Ascending aorta (tissue), 2 donors: ENCODE measurements at places on chromosomes 12 and 14.
A peak's percentile ranks its signal among the peaks of the same experiment; 100 is the strongest.

DNA sequence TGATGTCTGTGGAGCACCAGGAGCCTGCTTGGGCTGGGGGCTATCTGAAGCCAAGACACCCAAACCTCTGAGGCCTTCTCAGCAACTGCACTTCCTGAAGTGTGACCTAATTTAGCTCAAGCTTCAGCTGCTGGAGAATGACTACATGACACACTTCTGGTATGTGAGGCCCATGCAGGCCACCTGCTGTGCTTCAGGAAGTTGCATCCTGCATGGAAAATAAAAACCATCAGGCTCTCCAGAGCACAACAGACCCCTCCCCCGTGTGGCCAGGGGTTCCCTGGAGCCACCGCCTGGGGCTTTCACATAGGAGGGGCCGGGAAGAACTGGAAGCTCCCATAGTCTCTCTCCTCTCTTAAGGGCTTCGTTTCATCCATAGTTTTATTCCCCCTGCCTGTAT lies 217.7 kb downstream of the SLC15A4 start:
- no peaks in the 10 kb centered on the region for H3K4me1 ChIP-seq
- H3K4me3 ChIP-seq = no peak overlapping the region
- no peaks in the 10 kb centered on the region for H3K27me3 ChIP-seq
- H3K36me3 ChIP-seq = no peaks in the 10 kb centered on the region

DNA sequence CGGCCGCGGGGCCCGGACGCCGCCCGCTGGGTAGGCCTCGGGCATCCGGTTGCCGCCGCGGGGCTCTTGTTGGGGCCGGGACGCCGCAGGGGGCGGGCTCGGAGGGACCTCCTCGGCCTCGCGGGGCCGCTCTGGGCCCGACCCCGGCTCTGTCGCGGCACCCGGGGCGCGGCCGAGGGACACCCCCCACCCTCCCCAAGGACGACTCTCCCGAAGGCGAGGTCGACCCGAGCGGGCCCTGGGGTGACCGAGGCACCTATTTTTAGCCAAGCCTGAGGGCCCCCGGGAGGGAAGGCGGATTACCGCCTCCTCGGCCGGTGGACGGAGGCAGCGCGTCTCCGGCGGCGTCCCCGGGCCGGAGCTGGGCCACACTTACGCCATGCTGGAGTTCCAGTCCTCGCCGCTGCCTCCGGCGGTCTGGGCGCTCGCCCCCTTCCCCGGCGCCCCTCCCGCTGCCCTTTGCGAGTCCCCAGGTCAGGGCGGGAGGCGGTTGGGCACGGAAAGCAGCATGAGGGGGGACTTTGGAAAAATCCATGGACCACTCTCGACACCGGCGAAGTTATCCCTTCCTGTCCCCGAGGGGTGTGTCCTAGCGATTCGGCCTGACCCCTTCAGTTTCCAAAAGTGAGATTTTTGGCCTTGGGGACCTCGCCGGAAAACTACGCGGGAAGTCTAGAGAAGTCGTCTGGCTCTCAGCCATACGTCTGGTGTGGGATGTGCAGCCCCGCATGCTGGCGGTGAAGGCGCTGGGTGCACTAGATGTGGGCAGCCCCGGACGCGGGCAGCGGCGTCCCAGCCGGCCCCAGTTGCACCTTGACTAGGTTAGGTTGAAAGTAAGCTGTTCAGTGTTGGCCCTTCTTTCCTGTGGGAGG lies 699 bp downstream of the KTN1 start:
- H3K4me1 ChIP-seq = peaks cover 3% of the 10 kb centered on the region
- H3K27me3 ChIP-seq = no peaks in the 10 kb centered on the region
- peak overlapping the region; percentile 87 for H3K4me3 ChIP-seq

- no peak overlapping the region for H3K4me3 ChIP-seq
- DNase-seq = no peak
- peaks cover 4% of the 10 kb centered on the region for H3K36me3 ChIP-seq
Measured at GRCh38 chr14:36317650-36318049, 2.8 kb downstream of the MBIP start.

- H3K27ac ChIP-seq = no peak overlapping the region
- no peak overlapping the region for H3K4me3 ChIP-seq
- no peak for DNase-seq
- H3K36me3 ChIP-seq = no peaks in the 10 kb centered on the region
Measured at GRCh38 chr12:76595056-76595455, 35.5 kb upstream of the OSBPL8 start.

- H3K4me3 ChIP-seq = no peak overlapping the region
- DNase-seq = no peak
- no peak overlapping the region for H3K27ac ChIP-seq
- H3K36me3 ChIP-seq = no peaks in the 10 kb centered on the region
- H3K4me1 ChIP-seq = peaks cover 25% of the 10 kb centered on the region
Measured at GRCh38 chr12:104600036-104600712, 143.4 kb downstream of the CHST11 start.

DNA sequence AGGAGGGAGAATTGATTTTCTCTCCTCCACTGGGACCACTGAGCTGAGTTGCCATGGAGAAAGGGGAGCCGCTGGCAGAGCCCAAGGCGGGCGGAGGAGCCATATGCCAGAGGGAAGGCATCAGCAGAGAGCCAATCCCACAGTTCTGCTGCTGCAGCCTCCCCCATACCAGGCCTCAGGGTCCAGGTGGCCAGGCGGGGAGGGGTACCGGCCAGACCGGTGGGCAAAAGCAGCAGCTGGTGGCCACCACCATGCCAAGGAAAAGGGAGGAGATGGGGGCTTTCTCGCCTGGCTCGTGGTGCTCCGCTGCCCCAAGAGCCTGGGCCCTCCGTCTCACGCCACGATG lies 72.8 kb downstream of the PITPNM2 start:
- H3K27me3 ChIP-seq = no peaks in the 10 kb centered on the region
- no peak overlapping the region for H3K4me3 ChIP-seq
- H3K27ac ChIP-seq = no peak overlapping the region
- no peaks in the 10 kb centered on the region for H3K4me1 ChIP-seq

- H3K27ac ChIP-seq = no peak overlapping the region
- peaks cover 84% of the 10 kb centered on the region for H3K36me3 ChIP-seq
- no peaks in the 10 kb centered on the region for H3K4me1 ChIP-seq
- H3K4me3 ChIP-seq = no peak overlapping the region
- DNase-seq = no peak
Measured at GRCh38 chr12:131753005-131753404, 42.1 kb downstream of the SFSWAP start.

DNA sequence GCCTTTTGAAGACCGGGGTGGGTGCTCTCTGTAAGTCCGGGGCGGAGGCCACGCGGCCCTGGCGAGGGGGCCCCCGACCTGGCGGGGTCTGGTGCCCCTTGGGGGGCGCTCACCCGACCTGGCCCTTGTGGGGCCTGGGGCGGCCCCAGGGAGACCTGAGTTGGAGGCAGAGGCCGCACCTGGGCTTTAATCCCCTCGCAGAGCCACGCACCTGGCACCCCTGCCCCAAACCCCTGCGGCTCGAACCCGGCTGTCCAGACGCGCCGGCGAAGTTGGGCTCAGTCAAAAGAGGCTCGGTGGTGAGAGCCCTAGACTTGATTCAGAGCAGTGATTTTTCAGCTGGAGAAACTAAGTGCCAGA lies 267 bp downstream of the CFAP251 start:
- peaks cover 30% of the 10 kb centered on the region for H3K36me3 ChIP-seq
- H3K27me3 ChIP-seq = no peaks in the 10 kb centered on the region
- peak overlapping the region; percentile 68 for H3K27ac ChIP-seq
- H3K4me1 ChIP-seq = peaks cover 3% of the 10 kb centered on the region

GRCh38 chr14:24058260-24058950 lies 6.6 kb downstream of the CARMIL3 start:
- no peaks in the 10 kb centered on the region for H3K36me3 ChIP-seq
- DNase-seq = no peak
- H3K4me1 ChIP-seq = no peaks in the 10 kb centered on the region
- H3K4me3 ChIP-seq = no peak overlapping the region
- H3K27me3 ChIP-seq = no peaks in the 10 kb centered on the region
- no peak overlapping the region for H3K27ac ChIP-seq

DNA sequence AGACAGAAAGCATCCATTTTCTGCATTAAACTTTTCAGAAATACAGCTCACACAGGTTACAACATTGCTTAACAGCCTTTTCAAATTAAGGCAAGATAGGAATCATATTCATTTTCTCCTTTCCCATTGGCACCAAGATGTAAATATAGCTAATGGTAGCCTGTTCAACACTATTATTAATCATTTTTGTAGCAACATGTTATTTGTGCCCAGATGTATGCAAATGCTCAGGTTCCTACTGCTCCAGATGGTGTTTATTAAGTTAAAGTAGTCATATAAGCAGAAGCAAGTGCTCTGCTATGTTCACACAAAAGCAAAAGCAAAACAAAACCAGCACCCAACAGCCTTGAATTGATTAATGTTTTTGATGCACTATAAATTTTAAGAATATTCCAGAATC lies 1110.6 kb downstream of the SLC6A15 start:
- H3K36me3 ChIP-seq = no peaks in the 10 kb centered on the region
- no peak overlapping the region for H3K4me3 ChIP-seq

- H3K4me3 ChIP-seq = peak overlapping the region; percentile 98
- peaks cover 17% of the 10 kb centered on the region for H3K4me1 ChIP-seq
- no peaks in the 10 kb centered on the region for H3K27me3 ChIP-seq
- DNase-seq = no peak
- peaks cover 10% of the 10 kb centered on the region for H3K36me3 ChIP-seq
- peak overlapping the region; percentile 100 for H3K27ac ChIP-seq
Measured at GRCh38 chr12:89353188-89353822, 1.0 kb upstream of the DUSP6 start.

DNA sequence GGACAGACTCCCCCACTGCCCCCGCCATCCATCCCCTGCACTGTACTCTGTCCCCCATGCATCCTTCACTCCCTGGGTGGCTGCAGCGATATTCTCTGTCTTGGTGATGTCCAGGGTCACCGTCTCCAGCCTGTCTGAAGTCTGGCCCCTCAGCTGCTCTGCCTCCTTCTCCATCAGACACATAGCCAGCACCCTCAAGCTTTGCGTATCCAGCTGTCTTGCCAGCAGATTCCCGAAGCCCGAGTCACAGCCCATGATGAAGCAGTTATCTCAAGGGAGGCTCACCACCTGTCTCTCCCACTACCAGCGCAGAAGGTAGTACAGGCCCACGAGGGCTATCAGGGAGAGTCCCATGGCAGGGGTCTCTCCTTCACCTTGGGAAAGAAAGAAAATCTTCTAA lies 77.8 kb downstream of the HSD17B6 start:
- H3K36me3 ChIP-seq = no peaks in the 10 kb centered on the region
- no peak for DNase-seq
- no peak overlapping the region for H3K27ac ChIP-seq
- H3K4me3 ChIP-seq = no peak overlapping the region

DNA sequence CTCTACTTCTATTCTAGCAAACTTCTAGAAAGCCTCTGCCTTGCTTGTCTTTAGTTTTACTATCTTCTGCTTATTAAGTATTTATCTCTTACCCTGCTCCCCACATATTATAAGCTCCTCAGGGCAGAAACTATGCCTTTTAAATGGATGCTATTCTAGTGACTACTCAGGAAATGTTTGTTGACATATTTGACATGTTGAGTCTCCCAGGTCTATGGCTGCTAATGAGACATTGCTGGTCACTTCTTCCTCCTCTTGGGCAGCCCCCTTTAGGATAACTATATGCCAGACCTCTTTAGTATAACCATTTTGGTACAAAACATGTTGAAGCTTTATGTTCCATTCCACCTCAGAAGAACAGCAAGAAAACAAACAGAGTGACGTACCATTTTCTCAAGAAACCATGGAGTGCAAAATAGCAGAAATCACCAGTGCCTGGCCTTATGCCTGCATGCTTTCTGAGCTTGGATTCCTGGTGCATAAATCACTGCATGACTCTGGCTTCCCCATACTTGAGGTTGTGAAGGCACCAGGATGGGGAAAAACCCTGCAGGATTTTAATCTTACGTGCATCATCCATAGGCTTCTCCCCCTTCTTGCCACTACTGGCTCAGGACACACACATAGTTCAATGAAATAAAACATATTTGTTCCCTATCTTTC lies 202.6 kb downstream of the TMX1 start:
- DNase-seq = peak; percentile 75
- H3K27ac ChIP-seq = peak overlapping the region; percentile 27
- no peak overlapping the region for H3K4me3 ChIP-seq
- H3K36me3 ChIP-seq = no peaks in the 10 kb centered on the region

DNA sequence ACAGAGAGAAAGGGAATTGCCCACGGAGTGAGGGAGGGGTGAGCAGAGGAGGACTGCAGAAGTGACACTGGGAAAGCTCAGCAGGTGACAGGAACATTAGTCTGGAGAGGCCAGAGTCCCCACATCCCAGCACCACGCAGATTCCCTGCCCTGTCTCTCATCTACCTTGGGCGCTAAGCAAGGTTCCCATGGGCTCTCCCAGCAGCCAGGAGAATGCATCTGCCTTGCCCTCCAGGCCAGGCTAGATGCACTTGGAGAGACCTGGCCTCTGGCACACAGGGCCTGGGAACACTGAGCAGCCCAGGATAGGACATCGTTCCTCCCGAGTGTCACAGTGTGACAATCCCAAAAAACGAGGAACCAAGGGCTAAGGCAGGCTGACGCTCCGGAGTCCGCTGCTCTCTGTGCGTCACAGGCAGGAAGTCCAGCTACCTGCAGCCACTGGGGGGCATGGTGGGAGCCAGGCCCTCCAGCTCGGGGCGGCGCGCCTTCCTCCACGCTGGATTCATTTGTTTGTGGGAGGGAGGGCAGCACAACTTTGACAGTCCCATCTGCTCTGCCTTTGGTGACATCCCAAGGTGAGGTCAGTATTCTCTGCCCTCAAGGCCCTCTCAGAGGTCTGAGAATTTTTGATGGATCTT lies 5.4 kb upstream of the NGB start:
- no peak overlapping the region for H3K4me3 ChIP-seq
- no peak overlapping the region for H3K27ac ChIP-seq
- DNase-seq = no peak
- H3K4me1 ChIP-seq = no peaks in the 10 kb centered on the region
- no peaks in the 10 kb centered on the region for H3K27me3 ChIP-seq
- peaks cover 34% of the 10 kb centered on the region for H3K36me3 ChIP-seq

- H3K27me3 ChIP-seq = no peaks in the 10 kb centered on the region
- no peak for DNase-seq
- H3K36me3 ChIP-seq = peaks cover 66% of the 10 kb centered on the region
- peaks cover 3% of the 10 kb centered on the region for H3K4me1 ChIP-seq
- H3K4me3 ChIP-seq = no peak overlapping the region
Measured at GRCh38 chr12:6528539-6529235, 5.6 kb upstream of the GAPDH start.

DNA sequence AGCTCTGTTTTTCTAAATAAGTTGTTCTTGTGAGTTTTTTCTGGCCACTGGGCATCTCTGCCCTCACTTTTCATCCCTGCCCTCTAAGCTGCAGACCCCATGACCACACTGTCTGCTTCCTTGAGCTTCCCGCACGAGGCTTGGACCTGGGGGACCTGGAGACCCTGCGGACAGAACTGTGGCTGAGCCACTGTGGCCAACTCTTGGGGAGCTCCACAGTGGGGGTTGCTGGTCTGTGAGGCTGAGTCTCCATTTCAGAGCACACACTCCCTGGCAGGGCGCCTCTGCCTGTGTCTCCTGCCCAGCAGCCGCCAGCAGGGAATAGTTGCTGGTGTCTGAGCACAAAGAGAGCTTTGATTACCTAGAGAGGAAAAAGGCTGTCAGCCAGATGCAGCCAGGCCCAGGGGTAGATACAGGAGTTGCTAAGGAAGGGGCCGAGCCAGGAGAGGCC lies 13.1 kb upstream of the RIN3 start:
- H3K4me3 ChIP-seq = no peak overlapping the region
- no peaks in the 10 kb centered on the region for H3K4me1 ChIP-seq
- no peaks in the 10 kb centered on the region for H3K27me3 ChIP-seq
- H3K27ac ChIP-seq = no peak overlapping the region
- no peaks in the 10 kb centered on the region for H3K36me3 ChIP-seq

GRCh38 chr14:40345334-40345733 lies 913.1 kb upstream of the FBXO33 start:
- no peaks in the 10 kb centered on the region for H3K36me3 ChIP-seq
- no peaks in the 10 kb centered on the region for H3K27me3 ChIP-seq
- no peak for DNase-seq
- H3K4me3 ChIP-seq = no peak overlapping the region
